ENCODE measurements at places on chromosomes 4 and X.

GRCh38 chr4:59598330-59598618 lies 1601.9 kb upstream of the ADGRL3 start:
- DNase-seq, result no peak

GRCh38 chr4:165164257-165164656 lies 43.1 kb upstream of the KLHL2 start:
- DNase-seq, result no peak

- DNase-seq, result no peak
These were observed 27.3 kb downstream of the WDR1 start for GRCh38 chr4:10089346-10089745.

- no peak for DNase-seq
These were observed 42.1 kb upstream of the PSAPL1 start for GRCh38 chr4:7476820-7477219.

- DNase-seq, result peak; percentile 27
These were observed 1.7 kb downstream of the FRAS1 start for GRCh38 chr4:78058591-78059523.

GRCh38 chr4:30416547-30416946 lies 303.6 kb upstream of the PCDH7 start:
- DNase-seq, result no peak

GRCh38 chr4:52588771-52589591 lies 70.1 kb downstream of the USP46 start:
- DNase-seq, result no peak

DNA sequence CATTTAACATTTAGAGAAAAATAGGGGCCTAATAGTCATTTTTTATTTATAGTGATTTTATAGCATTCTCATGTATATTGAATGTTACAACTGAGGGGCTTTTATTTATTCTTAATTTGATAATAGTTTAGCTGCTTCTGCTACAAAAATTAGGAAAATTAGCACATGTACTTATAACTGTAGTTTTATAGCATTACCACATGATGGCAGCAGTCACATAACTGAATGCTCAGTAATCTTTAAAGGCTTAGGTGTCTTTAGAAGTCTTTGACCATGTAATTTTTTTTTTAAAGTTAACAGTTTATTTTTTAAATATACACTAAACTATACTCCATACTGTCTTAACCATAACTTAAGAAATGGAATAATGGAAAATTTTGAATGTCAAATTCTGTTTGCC lies 136.6 kb downstream of the STAG2 start:
- DNase-seq, result no peak

- DNase-seq, result no peak
These were observed 119.9 kb upstream of the HS3ST1 start for GRCh38 chr4:11548597-11549082.

DNA sequence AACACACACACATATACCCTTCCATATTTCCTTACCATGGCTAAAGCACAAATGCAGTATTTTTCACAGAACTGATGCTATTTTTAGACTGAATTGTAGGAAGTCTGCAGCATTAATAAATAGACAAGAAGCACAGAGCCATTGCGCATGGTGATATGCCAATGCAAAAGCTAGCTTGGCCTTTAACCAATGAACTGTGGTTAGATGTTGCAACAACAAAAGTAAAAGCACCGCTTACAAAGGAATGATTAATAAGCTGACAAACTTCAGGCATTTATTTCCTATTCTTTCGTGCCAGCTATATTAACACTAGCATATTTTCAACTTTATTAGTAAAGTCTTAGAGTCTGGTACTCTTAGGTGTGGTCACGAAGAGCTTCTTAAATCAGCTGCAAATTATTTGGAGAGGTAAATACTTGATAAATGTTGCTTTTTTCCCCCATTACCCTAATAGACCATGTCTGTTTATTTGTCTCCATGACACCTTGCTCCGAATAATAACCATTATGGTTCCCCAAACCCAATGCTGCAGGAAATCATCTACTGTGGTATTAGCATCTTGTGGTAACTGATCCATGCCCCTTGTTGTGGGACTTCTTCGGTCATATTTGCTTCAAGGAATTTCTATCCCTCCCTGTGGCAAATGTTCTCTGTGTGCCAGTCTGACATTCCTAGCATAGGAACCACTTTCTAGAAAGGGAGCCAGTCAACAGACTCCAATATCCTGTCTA lies 306.1 kb upstream of the TAPT1 start:
- no peak for DNase-seq

DNA sequence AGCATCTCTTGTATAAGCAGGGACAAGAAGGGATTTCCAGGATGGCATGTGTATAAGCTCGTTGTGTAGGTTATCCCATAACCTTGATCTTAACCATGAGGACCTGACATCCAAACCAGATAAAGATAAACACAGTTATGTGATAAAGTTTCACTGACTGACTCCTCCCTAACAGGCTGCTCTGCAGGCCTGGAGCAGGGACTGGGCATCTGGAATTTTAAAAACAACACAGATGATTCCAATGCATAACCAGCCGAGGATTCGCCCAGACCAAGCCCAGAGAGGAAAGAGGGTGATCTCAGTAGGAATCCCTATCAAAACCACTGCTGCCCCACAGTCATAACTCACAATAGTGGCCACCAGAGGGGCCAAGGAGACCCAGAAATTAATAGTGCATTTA lies 22.7 kb downstream of the KLF3 start:
- DNase-seq, result no peak

GRCh38 chr4:82905205-82905604 lies 4.7 kb downstream of the THAP9 start:
- no peak for DNase-seq

DNA sequence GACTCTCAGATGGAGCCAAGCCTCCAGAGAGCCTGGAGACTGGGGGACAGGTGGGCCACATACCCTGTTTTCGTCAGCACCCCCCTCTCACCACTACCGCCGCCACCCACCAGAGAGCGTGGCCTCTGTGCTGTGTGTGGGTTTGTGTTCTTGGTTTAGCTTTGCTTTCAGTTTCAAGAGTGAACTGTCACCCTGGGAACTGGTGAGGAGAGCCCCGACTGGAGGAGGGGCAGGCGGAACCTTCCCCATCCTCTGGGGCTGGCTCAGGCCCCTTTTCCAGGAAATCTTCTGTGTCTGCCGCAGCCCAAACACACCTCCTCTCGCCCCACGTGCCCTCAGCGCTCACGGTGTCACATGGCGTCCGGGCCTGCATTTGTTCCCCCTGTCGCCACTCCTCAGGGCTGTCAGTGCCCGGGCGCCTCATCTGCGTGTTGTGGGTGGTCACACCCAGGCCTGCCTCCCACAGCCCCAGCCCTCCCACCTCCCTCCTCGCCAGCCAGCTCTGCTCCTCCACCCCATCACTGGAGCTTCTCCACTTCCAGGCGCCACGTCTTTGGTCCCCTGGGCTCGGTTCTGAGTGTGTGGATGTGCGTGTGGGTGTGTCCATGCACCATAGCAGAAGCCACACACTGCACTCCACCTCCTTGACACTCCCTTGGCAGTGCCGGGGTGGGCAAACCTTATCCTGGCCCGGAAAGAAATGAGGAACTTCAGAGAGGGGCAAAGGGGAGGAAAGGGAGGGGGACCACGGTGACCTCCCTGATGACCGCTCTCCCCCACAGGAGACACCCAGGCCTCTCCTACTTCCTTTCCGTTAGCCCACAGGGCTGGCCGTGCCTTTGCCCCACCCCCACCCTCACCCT lies 27.8 kb downstream of the ELF4 start:
- DNase-seq, result peak; percentile 76

DNA sequence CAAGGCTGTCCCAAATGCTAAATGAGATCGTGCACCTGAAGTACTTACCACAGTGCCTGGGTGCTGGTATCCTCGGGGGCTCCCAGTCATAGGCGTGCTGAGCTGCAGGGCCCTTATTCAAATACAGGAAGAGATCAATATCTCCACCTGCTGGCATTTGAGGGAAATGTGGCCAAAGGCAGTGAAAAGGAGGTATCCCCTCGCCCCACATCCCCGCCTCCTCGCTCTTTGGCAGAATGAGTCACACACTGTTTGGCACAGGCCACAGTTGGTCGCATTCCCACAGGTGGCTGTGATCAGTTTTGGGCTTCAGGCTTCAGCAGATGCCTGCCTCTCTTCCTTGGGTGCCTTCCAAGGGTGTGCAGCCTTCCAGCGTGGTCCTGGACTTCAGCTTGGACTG lies 28.4 kb downstream of the ZNF185 start:
- peak; percentile 61 for DNase-seq

DNA sequence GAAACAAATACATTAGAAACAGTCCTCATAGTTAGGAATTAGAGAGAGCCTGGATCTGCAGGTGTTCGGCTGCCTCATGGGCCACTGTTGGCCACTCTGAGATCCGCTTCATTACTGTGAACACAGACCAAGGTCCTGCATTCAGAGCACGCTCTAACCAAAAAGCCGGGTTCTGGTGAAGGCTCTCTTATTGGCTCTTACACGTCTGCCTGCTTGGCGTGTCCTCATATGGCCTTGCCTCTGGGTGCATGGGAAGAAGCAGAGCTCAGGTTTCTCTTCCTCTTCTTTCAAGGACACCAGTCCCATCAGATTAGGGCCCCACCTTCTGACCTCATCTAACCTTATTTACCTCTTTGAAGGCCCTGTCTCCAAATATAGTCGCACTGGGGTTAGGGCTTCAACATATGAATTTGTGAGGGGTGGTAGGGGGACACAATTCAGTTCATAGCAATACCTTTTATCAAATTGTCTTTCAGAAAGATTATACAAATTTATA lies 37.1 kb upstream of the ELF2 start:
- peak; percentile 87 for DNase-seq

- no peak for DNase-seq
These were observed 276.9 kb downstream of the RAB28 start for GRCh38 chr4:13207226-13207625.

- DNase-seq, result no peak
These were observed 877.0 kb upstream of the GRID2 start for GRCh38 chr4:91426725-91427124.

GRCh38 chr4:129623233-129623875 lies 527.4 kb downstream of the C4orf33 start:
- DNase-seq, result no peak

- no peak for DNase-seq
These were observed 1833.2 kb upstream of the PCDH7 start for GRCh38 chr4:28886934-28887333.

DNA sequence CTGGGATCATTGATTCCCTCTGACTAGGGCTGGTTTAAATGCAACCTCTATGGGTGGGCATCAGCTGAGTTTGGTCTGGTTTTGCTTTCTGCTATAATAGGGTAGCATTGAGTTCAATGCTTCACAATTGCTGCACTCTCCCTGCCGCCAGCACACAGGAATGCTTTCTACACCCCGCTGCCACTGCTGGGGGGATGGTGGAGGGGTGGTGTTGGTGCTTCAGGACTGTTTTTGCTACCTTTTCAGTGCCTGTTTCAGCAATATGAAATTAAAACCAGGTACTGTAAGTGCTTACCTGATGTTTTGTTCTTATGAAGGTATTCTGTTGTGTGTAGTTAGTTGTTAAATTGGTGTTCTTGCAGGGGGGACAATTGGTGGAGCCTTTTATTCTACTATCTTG lies 67.7 kb downstream of the GNL3L start:
- no peak for DNase-seq

DNA sequence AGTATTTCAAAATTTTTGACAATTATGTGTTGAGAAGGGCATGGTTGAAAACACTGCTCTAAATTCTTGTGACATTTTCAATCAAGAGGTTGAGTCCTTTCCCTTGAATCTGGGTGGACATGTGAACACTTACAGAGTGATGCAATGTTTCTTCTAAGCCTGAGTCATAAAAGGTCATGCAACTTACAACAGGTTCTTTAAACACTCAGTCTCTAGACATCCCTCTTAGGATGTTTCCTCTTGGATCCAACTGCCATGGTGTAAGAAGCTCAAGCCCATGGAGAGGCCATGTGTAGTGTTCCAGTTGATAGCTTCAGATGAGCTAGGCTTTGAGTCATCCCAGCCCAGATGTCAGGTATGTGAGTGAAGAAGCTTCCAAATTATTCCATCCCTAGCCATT lies 232.2 kb upstream of the MAOA start:
- no peak for DNase-seq

DNA sequence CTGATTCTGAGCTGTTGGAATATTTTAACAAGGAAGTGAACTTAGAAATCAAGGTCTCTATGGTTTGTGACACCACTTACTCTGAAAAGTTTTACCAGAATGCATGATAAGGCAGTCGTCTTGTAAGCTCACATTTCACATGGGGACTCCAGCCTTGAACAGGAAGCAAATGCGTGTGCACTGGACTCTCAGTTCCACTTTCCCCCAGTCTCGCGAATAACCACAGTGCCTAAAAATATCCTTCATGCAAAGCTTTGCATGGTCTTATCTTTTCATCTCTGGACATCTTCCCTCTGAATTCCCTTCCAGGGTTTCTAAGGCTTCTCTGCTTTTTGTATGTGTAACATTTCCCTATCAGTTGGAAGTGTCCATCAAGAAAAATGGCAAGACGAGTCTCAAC lies 581.8 kb downstream of the NLGN4X start:
- DNase-seq, result peak; percentile 50

- no peak for DNase-seq
These were observed 73.9 kb downstream of the QRFPR start for GRCh38 chr4:121306931-121307330.

GRCh38 chrX:114712466-114712865 lies 128.6 kb downstream of the HTR2C start:
- DNase-seq, result no peak

GRCh38 chrX:40281336-40282005 lies 183.7 kb upstream of the BCOR start:
- DNase-seq, result peak; percentile 55

DNA sequence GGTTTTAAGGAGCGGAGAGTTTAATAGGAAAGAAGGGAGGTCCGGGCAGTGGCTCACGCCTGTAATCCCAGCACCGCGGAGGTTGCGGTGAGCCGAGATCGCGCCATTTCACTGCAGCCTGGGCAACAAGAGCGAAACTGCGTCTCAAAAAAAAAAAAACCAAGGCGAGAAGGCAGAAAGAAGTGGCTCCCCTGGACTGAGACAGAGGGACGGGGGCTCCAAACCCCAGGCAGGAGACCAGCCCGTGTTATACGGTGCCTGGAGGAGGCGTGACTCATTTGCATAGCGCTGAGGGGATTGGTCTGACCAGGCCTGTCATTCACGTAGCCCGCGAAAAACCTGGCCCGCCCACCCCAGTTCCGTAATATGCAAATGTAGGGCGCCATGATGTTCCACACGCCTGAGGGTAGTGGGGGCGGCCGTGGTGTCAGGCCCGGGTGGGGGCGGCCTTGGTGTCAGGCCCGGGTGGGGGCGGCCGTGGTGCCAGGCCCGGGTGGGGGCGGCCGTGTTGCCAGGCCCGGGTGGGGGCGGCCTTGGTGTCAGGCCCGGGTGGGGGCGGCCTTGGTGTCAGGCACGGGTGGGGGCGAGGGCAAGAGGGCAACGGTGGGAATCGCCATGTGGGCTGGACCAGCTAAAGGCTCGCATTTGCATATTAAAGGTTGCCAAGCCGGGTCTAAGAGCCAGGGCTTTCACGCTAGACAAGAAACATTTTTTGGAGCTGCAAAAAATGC lies 2.1 kb downstream of the PLCXD1 start:
- peak; percentile 90 for DNase-seq

- no peak for DNase-seq
These were observed 6.6 kb downstream of the CCDC110 start for GRCh38 chr4:185464887-185465286.

DNA sequence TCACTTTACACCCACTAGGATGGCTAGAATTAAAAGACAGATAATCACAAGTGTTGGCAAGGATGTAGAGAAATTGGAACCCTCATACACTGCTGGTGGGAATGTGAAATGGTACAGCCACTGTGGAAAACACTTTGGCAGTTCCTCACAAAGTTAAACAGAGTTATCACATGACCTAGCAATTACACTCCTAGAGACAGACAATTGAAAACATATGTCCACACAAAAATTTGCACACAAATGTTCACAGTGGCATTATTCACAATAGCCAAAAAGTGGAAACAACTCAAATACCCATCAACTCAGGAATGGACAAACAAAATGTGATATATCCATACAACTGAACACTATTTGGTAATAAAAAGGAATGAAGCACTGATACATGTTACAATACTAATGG lies 5.7 kb downstream of the ZNF280C start:
- no peak for DNase-seq
